ENCODE measurements at places on chromosomes 1 and 21. TPM values are rescaled to one million over a fixed set of nuclear protein-coding genes. Genes with fewer than 3 reads are reported as not detected.

GRCh38 chr1:178818416-178818815 is 52.5 kb downstream of the ANGPTL1 start:
- no peak for DNase-seq

The PEAR1 gene
- 1.7 TPM for polyA plus RNA-seq

The C1orf185 gene
- not detected for polyA plus RNA-seq

DNA sequence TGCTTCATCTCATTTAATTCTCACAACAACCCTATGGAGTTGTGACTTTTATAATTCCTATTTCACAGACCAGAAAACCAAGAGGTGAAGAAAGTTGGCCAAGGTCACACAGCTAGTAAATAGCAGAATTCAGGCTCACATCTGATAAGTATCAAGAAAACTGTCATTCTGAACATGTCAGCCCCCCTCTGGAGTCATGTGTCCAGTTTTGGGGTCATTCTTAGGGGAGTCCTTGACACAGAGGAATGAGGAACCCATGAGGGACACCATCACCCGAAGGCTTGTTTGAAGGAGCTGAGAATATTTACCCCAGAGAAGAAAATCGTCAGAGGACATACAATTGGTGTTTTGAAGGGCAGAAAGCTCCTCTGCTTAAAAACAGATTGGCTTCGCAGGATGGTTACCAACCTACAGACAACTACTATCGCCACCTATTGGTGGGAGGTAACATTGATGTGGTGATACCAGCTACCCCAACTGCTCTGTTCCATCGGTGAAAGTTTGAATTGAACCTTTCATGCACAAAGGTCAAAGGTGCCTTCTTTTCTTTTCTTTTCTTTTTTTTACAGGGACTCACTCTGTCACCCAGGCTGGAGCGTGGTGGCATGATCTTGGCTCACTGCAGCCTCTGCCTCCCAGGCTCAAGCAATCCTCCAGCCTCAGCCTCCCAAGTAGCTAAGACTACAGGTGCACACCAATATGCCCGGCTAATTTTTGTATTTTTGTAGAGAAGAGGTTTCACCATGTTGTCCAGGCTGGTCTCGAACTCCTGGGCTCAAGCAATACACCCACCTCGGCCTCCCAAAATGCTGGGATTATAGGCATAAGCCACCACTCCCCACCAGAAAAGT is 31.3 kb downstream of the NCMAP start:
- peak; percentile 73 for DNase-seq

DNA sequence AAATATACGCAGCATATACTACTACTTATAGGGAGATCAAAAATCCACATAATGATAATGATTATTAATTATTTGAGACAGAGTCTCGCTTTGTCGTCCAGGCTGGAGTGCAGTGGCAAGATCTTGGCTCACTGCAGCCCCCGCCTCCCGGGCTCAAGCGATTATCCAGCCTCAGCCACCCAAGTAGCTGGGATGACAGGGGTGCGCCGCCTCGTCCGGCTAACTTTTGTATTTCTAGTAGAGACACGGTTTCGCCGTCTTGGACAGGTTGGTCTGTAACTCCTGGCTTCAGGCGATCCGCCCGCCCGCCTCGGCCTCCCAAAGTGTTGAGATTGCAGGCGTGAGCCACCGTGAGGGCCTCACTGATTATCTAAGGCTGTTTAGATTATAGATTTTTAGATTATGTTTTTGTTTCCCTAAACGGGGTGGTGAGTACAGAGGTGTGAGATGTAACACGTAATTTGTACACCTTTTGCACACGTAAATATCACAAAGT is 548 bp upstream of the SLC25A33 start:
- DNase-seq, result no peak

The DNALI1 gene
- polyA plus RNA-seq, result 17.4 TPM

- peak; percentile 56 for DNase-seq
Observed at GRCh38 chr1:41357451-41358101, 3.7 kb upstream of the FOXO6 start.

The GLIS1 gene
- 0.05 TPM for polyA plus RNA-seq

The FCRL6 gene
- polyA plus RNA-seq, result not detected

The DUSP10 gene
- 6.8 TPM for polyA plus RNA-seq

DNA sequence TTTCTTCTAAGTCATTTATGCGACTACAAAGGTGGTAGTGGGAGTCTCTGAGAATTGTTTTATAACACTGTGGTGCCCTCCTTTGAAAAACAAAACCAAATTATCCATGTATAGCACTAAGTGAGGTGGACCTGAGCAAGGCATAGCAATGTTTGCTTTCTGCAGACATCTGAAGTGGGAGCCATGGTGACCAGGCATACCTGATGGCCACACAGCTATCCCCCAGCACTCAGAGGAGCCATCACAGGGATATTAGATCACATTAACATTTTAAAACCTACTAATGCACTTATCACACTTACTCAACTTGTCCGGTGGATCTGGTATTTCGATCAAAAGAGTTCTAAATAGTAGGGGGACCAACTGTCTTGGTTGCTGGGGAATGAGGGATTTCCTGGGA is 24.8 kb upstream of the AVPR1B start:
- DNase-seq, result no peak

All from SK-N-SH (cell line).